ENCODE measurements at places on chromosomes 1 and 21.
A peak's percentile ranks its signal among the peaks of the same experiment; 100 is the strongest.

DNA sequence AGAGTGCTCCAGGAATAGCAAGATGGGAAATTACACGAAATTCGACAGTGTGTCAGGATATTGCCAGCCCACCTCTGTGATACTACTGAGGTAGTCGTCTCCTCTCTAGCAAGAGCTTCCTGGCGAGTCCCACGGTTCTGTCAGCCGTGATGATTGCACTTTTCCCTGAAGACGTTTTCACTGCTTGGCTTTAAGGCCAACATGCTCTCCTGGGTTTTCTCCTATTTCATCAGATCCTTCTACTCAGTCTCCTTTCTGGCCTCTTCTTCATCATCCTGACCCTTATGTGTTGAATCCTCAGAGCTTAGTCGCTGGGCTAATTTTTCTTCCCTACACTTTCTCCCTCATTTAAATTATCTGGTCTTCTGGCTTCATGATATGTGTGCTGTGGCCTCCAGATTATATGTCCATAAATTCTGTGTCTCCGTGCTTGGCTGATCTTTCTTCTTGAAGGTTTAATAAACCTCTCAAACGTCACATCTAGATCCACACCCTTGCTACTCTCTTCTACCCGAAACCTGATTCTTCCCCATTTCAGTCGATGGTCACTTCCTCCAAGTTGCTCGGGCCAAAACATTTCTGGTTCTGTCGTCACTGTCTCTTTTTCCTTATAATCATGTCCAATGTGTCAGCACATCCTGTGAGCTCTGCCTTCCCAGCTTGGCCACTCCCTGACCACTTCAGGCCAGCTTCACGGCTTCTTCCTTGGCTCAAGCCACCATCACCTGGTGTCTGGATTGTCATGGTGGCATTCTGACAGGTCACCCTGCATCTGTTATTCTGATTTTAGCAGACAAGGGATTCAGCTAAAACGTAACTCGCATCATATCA, 12.2 kb downstream of the OR2B11 start:
- DNase-seq = peak; percentile 96

DNA sequence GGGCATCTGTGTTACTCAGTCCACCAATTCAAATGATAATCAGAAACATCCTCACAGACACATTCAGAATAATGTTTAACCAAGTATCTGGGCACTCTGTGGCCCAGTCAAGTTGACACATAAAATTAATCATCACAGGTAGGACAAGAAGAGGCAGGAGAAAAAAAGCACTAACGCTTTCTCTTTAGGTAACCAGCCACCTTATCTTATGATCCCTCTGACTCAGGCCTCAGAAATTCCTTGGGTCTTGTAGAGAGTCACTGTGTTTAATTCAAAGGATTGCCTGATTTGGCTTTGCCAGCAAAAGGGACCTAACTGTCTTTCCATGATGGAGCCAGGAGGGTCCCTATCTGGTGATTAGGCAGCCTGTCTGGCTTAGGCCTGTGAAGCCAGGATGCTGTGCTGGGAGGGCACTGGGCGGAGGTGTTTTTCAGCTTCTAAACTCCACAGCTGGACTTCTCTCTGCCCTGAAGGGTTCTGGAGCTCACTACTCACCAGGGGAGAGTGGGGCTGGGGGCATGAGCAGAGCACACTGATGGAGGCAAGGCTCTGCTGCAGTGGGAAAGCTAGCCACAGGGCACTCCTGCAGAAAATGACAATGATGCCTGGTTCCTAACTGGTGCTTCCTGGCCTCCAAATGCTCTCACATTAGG, 36.4 kb upstream of the STUM start:
- DNase-seq = no peak

DNA sequence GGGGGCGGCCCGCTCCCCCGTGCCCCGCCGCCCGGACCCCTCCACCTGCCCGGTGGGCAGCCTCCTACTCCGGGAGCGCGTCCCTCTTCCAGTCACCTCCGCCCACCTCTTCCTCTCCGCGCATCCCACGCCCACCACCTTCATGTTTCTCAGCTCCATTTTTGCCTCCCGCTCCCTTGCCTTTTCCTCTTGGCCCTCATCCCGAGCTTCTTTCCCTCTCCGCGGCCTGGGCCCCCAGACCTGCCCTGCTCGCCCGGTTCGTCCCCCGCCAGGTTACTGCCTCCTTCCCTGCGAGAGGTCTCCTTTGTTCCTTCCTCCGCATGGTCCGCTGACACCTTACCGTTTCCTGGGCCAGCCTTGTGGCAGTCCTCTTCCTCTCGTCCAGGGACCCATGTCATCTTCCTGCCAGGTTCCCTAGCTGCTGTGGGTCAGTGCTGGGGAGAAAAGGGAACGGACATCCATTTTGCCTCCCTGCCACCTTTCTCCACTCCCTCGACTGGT, 563 bp downstream of the QSOX1 start:
- peak; percentile 12 for DNase-seq

DNA sequence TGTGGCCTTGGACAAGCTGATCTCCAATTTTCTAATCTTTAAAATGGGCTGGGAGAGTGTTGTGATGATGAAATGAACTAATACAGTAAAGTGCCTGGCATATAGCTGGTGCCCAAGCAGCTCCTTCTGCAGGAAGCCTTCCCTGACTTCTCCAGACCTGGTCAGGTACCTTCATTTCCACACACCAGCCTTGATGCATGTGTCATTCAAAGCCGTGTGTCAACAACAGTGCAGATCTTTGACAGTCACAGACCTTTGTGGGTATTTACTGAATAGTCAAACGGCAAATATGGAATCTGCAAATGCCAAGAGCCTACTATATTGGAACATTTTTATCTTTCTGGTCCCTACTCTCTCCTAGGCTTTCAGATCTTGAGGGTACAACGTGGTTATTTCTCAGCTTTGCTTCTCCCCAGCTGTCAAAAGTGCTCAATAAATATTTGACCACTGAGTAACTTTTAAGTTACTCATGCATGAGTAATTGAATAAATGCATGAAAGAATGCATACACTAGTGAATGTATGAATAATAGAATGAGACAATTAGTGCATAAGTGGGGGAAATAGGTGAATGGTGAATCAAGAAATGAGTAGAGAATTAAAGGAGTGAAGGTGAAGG, 75.4 kb downstream of the MDM4 start:
- no peak for DNase-seq

GRCh38 chr1:77671836-77672235, 10.6 kb downstream of the ZZZ3 start:
- DNase-seq = no peak

DNA sequence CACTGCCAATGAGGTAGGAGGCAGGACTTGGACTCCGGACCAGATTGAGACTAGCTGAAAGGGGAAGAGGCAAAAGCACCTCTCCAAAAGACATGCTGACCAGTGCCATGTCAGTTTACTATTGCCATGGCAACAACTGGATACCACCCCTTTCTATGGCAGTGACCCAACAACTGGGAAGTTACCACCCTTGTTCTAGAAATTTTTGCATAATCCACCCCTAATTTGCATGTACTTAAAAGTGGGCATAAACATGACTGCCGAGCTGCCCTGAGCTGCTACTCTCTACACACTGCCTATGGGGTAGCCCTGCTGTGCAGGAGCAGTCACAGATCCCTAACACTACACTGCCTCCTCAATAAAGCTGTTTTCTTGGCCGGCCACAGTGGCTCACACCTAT, 19.0 kb upstream of the SLC6A9 start:
- no peak for DNase-seq

DNA sequence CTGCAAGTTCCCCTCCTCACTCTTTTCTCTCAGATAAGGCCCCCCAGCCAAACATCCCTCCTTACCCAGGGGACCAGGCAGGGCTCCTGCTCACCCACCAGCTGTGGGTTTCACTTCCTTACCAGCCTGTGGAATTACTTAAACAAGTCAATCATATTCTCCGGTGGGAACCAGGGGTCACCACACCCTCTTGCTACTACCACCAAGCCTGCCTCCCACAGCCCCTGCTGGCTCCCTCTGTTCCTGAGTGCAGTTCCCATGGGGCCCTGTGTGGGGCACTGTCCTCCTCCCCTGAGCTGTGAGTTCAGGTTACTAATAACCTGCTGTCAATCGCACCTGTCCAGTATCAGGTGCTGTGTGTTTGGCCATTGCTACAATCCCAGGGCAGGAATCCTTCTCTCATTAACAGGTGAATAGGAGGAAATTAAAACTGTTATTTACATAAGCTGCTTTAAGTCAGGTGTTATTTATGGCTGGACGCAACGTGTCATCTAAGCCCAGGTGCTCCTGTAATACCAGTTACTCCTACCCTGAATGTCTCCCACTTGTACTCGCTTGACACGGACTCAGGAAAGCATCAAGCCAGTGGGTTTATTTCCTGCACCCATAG, 53.1 kb upstream of the LBR start:
- DNase-seq = no peak

DNA sequence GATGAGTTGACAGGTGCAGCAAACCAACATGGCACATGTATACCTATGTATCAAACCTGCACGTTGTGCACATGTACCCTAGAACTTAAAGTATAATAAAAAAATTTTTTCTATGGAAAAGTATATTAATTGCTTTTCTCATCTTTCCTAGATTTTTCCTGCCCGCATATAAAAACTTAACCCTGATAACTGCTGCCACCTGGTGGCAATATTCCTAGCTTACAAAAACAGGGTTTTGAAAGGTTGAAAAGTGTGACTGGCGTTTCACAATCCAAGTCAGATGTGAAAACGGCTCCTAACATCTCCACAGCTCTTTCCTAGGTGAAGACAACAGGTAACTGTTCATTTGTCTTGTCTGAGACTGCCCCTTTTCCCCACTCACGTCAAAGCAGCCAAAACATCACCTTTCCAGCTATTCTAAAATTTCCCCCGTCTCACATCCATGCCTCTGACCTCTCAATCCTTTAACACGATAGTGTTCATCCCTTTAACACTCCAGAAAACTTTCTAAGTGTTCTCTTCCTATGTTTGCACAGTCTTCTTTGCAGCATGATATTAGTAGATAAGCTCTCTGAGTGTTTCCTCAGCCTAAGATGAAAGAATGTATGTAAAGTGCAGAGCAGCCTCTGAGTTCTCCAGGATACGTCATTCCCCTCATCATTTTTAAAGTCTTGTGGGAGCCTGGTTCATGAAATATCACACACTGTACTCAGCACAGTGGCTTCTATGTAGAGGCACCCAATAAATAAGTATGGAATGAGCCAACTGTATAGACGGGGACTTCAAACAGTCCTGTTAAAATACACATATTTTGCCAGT, 27.5 kb downstream of the OVGP1 start:
- peak; percentile 58 for DNase-seq

DNA sequence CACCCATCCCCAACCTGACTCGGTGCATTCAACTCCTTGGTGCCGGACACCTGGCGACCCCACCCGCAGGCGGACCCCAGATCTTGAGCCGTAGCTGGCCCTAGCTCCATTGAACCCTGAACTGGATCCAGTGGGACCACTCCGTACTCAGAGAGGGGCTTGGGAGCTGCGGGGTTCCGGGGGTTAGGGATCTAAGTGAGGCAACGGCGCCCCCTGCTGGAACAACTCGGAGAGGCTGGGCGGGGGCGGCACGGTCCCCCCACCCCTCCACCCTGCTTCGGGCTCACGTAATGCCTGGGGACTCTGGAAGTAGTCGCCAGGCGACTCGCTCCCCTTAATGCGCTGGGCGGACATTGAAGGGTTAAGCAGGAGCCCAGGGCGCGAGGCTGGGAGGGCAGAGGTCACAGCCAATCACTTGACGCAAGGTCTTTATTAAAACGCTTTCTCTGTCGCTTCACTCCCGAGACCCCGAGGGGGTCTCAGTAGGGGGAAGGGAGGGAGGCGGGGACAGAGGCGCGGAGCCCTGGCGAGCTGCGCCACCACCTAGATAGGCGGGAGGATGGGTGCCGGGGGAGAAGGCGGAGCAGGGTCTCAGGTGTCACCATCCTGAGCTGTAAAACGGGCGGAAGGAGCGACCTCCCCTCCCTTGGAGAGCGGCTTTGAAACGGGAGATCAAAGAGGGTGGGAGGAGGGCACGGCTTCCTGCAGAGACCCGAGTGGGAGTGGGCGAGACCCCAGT, 704 bp upstream of the CRABP2 start:
- peak; percentile 52 for DNase-seq

GRCh38 chr21:16800536-16801275, 712.1 kb upstream of the CXADR start:
- DNase-seq = no peak

- no peak for DNase-seq
Measured at GRCh38 chr1:844472-845026, 79.2 kb upstream of the SAMD11 start.

GRCh38 chr1:113333056-113333455, 57.3 kb upstream of the MAGI3 start:
- no peak for DNase-seq

- no peak for DNase-seq
Measured at GRCh38 chr1:17437260-17437579, 2.3 kb downstream of the RCC2 start.

DNA sequence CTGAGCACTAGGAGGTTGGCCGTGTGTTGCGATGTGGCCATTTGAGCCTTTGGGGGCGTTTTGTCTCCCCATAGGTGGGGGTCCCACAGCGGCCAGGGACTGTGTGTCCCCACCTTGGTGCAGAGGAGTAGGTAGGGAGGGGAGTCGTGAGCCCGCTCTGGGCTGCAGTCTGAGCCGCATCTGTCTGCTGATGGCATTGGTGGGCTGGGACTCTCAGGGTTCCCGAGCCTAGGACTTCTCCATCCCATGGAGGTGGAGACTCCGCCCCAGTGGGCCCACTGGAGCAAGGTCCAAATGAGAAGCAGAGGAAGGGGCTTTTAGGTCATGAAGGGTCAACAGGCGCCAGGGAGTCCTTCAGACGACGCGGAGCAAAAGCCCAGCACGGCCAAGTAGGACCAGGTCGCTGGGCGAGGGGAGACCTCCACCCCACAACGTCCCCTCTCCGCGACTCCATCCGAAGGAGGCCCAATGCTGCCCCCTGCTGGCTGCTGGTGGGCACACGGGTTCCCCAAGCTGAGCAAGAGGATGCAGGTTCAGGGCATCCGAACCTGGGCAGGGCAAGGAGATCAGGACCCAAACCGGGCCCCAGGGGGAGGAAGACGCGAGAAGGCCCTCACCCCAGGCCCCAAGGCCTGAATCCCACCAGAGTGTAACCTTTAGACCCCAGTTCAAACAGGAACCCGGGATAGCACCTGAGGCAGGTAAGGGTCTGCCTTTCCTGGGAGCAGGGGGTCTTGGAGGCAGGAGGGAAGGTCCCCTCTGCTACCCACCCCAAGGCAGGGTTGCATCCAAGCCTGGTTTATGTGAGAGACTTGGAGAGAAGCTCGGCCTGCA, 14.9 kb downstream of the TTC34 start:
- peak; percentile 43 for DNase-seq

DNA sequence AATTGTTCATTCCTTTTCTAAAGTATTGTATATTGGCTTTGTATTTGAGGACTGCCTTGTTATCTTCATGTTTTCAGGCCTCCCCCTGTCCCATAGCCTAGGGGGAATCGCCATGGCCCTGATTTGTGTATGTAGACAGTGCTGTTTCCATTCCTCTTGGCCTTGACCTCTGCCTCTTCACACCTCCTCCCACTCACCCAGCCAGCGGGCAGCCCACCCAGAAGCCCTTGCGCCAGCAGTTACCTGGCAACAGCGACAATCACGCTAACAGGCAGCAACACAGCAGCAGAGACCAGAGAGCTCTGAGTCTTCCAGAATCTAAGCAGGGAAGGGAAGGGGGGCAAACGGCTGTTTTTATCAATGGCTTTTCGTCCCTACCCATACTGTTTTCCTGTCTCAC, 50.0 kb upstream of the NPL start:
- no peak for DNase-seq

Data from inflammatory macrophage treated with lipopolysaccharide for 4 hours (primary cell).